ENCODE measurements at places on chromosomes 13 and 19.
A peak's percentile ranks its signal among the peaks of the same experiment; 100 is the strongest.

DNA sequence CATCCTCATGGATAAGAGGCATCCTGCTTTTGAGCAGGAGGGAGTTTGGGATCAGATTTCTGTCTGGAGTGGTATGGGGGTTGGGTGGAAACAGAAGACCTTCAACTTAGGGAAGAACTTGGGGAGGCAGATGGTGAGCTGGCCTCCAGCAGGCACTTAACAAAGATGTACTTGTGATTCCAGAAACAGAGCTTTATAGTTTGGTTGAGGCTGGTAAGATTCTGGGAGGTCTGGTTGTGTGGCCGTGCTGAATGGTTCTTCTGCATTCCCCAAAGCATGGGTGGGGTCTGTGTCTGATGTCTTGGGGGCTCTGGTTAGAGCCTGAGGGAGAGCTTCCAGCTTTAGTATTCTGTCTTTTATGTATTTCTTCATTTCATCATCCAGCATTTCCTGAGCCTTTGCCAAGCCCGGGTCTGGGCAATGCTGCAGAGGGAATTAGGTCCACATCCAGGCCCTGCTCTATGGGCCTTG, 4.8 kb downstream of the MEGF8 start:
- no peak for DNase-seq

DNA sequence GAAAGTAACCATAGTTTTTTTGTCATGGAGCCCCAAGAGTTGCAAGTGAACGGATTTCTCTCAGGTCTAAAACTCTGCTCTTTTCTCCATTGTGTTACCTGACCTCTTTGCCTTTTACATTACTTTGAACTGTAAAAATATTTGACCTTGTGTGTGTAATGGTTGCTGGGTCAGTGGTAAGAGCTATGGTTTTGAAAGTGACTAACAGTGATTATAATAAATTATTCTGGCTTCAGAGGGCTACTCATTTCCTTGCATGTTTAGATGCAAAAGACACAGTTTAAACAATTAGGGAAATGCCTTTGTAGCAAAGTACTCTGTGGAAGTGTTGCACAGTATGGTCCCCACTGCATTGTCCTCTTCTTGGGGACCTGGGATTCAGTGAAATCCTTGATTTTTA, 29.3 kb upstream of the PSG8 start:
- no peak for DNase-seq

- DNase-seq = no peak
Measured at GRCh38 chr19:7526059-7526929, 3.9 kb downstream of the MCOLN1 start.

GRCh38 chr19:19103167-19103566, 35.1 kb downstream of the TMEM161A start:
- DNase-seq = no peak

- DNase-seq = peak; percentile 30
Measured at GRCh38 chr19:39038098-39038497, 5.7 kb upstream of the FBXO27 start.

GRCh38 chr19:12092065-12092867, 27.7 kb downstream of the ZNF844 start:
- DNase-seq = peak; percentile 88
